ENCODE measurements at places on chromosomes 12 and 14.
A peak's percentile ranks its signal among the peaks of the same experiment; 100 is the strongest.

DNA sequence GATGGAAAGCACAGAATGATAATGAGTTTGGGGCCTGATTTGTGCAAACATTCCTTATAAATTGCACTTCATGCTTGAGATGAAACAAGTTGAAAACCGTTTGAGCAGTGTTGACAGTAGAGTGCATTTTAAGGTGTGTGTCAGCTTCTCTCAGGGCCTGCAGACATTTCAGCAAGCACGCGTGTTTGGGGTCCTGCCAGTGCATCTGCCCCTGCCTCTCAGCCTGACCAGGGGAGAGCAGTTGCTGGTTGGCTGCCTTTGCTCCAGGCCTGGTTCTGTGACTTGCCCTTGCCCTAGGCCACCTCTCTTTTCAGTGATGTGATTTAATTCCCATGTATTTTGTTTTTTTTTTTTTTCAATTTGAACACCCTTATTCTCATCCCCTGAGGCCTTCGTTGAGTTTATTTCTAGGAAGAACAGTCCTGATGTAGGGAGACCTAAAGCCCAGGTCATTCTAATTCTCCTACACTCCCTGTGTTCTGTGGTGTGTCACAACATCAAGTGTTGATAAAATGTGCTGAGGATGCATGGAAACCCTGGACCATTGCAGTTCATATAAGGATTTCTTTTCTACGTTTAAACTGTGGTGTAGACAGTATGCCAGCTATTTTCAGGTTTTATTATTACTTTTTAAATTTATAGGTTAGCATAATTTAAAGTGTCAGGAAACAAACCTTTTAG lies 40.1 kb upstream of the AMN start:
- DNase-seq = no peak

GRCh38 chr12:29316752-29317151 lies 64.2 kb downstream of the ERGIC2 start:
- no peak for DNase-seq

- no peak for DNase-seq
Measured at GRCh38 chr12:64813723-64814122, 10.7 kb upstream of the TBC1D30 start.

- no peak for DNase-seq
Measured at GRCh38 chr12:96359328-96359727, 40.9 kb downstream of the CDK17 start.

DNA sequence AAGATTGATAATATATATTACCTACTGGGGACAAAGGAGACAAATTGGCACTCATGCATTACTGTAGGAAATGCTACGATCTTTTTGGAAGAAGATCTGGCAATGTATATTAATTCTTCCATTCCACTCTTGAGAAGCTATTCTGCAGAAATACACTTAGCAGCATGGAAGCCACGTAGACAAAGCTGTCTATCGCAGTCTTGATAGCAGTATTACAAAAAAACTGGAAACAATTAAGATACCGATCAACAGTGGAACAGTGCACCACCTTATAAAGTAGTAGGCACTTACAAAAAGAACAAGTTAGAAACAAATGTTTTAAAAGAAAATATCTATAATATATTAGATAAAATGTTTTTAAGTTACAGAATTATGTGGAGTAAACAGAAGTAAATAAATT lies 87.2 kb downstream of the ABCD2 start:
- no peak for DNase-seq

DNA sequence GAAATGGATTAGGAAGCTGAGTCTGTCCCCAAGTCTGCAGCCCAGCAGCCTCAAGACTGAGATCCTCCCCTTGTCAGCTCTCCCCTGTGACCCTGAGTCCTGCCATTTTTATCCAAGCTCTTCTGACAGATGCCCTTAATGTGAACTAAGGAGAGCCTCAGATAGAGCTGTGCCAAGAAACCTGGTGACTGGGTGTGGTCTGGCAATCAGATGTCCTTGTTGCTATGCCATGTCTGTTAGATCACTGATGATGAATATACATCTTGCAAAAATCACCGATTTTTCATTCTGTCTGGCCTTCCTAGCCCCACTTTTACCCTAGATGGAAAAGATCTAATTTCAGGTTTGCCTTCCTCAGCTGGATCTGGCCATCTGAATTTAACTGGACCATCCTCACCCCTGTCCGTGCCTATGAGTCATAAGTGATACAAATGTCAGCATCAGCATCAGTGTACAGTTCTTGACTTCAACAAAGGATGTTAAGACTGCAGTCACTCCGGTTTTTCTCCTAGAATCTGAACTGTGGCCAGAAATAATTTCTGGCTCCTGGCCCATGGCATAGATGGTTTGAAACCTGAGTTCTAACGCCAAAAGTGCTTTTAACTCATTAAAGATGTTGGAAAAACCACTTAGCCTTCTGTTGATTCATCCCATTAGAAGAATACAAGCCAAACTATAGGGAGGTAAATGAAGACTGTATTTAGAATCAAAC lies 61.2 kb upstream of the GRIP1 start:
- no peak for DNase-seq

DNA sequence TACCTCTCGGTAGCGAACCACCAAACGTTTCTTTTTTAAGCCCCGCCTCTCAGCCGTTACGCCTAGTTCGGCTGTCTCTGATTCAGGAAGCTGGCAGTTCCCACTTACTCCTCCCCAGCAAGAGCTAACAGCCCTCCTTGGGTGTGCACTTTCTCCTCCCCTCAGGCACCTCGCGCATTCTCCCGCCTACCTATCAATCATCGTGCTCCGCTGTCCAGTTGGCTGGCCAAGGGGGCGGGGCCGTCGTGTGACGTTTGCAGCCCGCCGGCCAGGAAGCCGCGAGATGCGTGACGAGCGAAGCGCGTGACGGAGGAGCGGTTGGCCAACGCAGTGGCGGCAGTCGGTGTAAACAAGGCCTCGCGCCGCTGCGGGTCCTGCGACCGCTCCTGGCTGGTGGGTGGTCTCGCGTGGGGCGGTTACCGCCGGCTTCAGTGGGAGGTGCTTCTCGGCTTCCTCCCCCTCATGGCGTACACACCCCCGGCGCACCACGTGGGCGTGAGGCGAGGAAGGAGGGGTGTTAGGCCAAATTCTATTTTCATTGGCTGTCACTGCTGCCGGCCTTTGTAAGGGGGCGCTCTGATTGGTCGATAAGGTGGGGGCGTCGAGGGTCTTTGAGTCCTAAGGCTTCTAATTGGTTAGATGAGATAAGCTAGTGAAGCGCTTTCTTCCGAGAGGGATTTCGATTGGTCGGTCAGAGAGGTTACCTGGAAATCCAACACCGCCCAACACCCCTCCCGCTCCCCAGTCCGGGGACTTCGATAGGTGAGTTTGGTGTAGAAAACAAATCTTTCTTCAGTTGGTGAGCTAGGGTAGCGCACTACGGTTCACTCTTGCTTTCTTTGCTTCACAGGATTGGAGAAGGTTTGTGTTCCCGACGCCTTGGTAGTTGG lies at the start of the genes DCAF11 and NRL:
Gene DCAF11 (plus strand): TSS at position 246 of the 890 bp plus-strand sequence. CDS start 818 bp downstream, outside the sequence.
Gene NRL (minus strand): TSS at position 418 of the 890 bp plus-strand sequence. CDS start 32,101 bp downstream, outside the sequence.
- peak; percentile 100 for DNase-seq
